ENCODE measurements at places on chromosomes 4 and X.

- DNase-seq, result no peak
Measured at GRCh38 chr4:107890779-107891178, 40.6 kb upstream of the CYP2U1 start.

- no peak for DNase-seq
Measured at GRCh38 chr4:160175064-160175643, 1072.3 kb downstream of the RAPGEF2 start.

DNA sequence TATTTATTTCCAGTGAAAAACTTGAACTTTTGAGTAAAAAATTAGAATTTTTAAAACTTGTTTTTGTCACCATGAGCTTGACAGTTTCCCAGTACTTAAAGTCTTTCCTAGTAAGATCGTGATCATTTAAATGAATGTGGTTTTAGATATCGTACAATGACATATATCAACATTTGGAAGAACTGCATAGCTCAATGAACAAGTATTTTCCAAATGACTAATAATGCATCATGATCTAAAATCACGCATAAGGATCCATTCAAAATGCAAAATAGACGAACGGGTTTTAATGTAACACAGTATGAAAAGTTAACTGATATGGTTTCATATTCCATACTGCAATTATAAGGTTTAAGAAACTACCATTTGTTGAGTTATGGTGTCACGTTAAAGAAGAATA lies 4.1 kb upstream of the NDNF start:
- DNase-seq, result no peak

DNA sequence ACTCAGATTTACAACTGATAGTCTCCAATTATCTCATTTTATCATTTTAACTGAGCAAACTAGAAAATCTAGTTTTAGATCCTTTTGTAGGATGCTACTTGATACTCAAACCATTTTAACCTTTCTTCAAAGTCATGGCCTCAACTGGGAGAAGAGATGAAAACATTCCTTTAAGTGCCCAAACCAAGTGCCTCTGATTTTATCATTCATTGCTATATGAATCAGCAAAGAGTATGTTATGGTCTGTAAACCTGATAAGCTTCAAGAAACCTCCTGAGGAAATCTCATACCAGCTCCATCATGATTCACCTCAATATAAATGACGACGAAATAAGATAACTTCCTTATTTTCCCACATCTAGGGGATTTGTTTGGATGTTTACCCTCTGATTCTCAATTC lies 119.9 kb downstream of the FAM13A start:
- no peak for DNase-seq

DNA sequence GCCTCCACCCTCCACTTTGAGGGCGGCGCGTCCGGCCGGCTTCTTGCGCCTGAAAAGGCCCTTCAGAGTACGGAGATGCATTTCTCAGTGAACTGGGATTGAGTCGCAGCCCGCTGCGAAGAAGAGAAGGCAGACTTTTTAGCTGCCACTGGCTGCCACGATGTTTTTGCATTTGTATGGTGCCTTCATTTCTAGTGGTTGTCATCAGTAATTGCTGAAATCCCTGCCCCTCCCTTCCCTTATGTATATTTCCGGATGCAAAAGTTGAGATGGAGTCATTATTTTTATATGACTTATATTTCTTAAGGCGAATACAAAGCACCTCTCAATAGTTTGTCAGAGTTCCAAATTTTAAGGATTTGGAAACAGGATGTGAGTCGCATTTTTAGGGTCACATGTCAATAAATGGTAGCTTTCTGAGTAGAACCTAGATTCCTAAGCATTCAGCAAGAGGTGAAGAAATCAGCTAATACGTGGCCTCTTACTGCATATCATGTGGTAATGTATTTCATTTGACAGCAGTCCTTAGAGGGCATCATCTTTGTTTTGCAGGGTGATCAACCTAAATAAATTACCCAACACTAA lies 658 bp downstream of the ATP6AP2 start:
- DNase-seq, result no peak

- DNase-seq, result no peak
Measured at GRCh38 chrX:154733066-154733425, 17.8 kb downstream of the GAB3 start.

- no peak for DNase-seq
Measured at GRCh38 chr4:14428125-14428524, 574.2 kb upstream of the CPEB2 start.

DNA sequence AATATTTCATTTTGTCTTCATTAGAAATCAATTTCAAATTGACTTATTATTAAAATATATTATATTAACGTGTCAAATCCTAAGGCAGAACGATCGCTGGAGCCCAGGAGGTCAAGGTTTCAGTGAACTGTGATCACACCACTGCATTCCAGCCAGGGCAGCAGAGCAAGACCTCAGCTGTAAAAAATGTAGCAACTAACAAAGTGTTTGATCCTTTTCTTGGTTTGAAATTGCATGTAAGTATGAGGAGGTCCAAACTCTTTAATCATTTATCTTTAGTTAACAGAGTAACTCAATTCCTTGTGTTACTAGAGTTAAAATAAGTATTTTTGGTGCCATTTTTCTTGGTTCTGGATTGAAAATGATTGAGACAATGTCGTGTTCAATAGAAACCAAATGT lies 1033.9 kb downstream of the NLGN4X start:
- DNase-seq, result no peak

DNA sequence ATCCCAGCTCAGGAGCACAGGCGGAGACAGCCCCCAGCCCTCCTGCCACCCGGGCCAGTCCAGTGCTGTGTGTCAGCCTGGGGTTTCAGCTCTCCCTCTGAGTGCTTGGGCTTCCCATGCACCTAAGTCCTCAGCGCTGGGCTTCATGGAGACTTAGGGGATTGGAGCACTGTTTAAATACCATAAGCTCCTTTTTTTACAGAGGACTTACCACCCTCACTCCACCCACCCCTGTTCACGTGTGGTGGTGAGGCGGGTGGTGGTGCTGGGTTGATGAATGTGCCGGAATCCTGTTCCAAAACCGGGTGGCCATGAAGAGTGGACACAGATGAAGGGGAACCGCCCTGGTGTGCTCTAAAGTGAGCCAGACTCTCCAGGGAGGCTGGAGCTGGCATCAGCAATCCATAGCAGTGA lies 66.9 kb downstream of the PSAPL1 start:
- DNase-seq, result no peak

GRCh38 chr4:26160591-26160990 lies 160.2 kb upstream of the RBPJ start:
- DNase-seq, result no peak

DNA sequence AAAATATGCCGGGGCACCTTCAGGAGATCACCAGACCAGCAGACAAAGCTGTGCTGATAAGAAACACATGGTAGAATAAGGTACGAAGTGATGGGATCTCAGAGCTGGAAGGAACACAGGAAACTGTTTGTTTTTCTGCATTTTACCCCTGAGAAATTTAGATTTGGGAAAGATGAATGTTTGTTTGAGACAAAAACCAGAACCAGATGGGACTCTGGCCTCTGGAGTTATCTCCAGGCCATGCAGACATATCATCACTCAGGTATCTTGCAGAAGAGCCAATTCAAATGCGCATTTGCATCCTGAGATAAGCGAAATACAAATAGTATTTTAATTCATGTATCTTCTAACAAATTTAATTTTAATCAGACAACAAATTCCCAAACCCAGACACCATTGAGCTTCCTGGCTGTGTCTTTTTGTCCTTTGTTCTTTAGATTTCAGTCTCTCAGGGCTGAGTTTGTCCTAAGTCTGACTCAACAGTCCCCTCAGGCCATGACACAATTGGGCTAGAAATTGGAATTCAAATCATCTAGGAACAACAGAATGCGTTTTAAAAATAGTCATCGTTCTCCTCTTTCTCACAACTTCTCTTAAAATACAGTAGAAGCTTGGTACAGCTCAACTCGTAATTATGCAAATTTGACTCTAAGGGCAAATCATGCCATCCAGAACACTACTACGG lies 159.0 kb downstream of the PACRGL start:
- DNase-seq, result no peak

GRCh38 chrX:116246261-116246660 lies 75.7 kb downstream of the AGTR2 start:
- no peak for DNase-seq

GRCh38 chr4:27428661-27429060 lies 568.0 kb downstream of the STIM2 start:
- DNase-seq, result no peak

- peak; percentile 12 for DNase-seq
Measured at GRCh38 chrX:71910986-71911730, 513 bp downstream of the NHSL2 start.

GRCh38 chr4:107874024-107874423 lies 49.3 kb downstream of the SGMS2 start:
- no peak for DNase-seq

- no peak for DNase-seq
Measured at GRCh38 chr4:169031392-169031791, 21.3 kb upstream of the CBR4 start.

- DNase-seq, result no peak
Measured at GRCh38 chrX:53004811-53005210, 43.8 kb upstream of the GPR173 start.

- DNase-seq, result no peak
Measured at GRCh38 chr4:101833480-101833879, 43.0 kb downstream of the BANK1 start.

GRCh38 chrX:143621276-143621675 lies 14.6 kb downstream of the SLITRK4 start:
- DNase-seq, result no peak

DNA sequence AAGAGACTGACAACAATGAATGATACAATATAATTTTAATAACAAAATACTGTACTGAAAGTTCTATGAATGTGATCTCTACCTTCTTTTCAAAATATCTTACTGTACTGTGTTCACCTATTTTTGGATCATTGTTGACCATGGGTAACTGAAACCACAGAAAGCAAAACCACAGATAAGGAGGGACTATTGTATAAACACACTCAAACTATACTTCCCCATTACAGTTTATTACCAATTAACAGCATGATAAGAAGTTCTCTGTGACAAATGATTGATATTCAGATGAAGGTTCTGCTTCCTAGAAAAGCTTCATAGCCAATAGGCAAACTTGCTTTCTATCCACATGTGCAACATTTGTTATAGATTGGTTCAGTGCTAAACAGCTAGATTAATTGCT lies 50.1 kb downstream of the GABRG1 start:
- DNase-seq, result no peak

- DNase-seq, result no peak
Measured at GRCh38 chrX:25154168-25154567, 138.4 kb upstream of the ARX start.

Data from NCI-H1694 (cell line).